ENCODE measurements at places on chromosomes 11 and 22.

DNA sequence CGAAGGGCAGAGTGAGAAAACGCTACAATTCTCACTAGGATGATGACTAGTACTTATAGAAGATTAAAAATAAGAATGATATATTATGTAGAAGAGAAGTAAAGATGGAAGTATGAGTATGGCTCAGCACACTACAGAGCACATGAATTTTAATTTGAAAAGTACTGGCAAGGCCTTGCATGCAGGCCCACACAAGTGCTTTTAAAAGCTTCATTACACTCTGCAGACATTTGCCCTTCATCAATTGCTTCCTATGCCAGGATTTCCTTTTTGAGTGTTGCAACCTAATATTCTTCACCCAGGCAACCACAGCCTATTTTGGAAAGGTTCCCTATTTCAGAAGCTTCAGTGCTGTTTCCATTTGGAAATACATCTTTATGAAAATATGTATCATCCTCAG is 81.1 kb downstream of the LARGE2 start:
- no peak for DNase-seq

DNA sequence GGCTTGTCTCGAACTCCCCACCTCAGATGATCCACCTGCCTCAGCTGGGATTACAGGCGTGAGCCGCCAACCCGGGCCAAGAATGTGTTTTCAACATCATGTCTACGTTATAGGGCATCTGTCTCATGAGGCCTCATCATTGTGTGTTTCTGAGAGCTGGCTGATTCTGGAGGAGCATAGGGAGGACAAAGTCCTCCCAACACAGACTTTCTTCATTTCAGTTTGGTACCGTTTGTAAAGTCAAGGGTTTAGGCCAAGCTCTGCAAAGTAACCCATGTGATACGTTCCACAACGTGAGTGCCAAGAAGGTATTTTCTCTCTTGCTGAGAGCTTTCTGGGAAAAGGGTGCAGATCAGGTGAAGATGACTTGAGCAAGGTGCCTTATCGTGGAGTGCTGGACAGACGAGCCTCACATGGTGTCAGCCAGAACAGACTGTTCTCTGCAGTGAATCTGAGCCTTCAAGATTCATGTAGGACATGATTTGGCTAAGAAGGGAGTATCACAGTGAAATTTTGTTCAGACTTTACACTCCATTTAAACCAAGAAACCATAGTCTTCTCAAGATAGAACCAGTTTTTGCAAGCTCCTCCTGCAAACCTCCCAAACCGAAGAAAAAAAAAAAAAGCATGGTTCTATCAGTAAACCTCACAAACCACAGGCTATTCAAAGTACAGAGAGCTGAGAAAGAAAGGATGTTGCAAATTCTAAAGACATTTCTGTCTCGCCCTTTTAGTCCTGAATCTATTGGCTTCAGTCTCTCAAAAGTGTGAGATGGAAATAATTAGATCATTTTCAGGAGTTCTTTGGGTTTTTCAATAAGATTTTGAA is 71.7 kb downstream of the DBX1 start:
- DNase-seq: no peak

DNA sequence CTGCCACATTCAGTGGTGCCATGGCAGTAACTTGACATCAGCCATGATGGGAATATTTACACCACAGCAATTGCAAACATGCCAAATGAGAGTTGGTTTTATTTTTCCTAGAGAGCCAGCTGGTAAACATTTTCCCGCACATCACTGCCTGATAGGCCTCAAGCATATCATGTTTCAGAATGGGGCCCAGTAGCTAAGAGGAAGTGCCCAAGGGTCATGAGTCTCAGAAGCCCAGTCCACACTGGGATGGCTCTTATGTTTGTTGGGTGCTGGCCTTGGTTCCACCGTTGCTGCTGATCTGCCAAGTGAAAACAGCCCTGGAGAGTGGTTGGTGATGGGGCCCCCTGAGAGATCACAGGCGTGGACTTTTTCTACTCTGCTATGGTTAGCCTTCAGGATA is 64.3 kb upstream of the NAV2 start:
- no peak for DNase-seq

- no peak for DNase-seq
Measured at GRCh38 chr22:50720301-50721256, 17.4 kb upstream of the ACR start.

GRCh38 chr22:37362621-37363020 is 64.7 kb downstream of the ELFN2 start:
- DNase-seq: peak; percentile 13

- peak; percentile 72 for DNase-seq
Measured at GRCh38 chr11:35391922-35392688, 27.3 kb downstream of the SLC1A2 start.

GRCh38 chr11:47204637-47204989 is 10.2 kb upstream of the DDB2 start:
- peak; percentile 46 for DNase-seq

GRCh38 chr11:110468121-110468520 is 38.4 kb downstream of the FDX1 start:
- DNase-seq: no peak

DNA sequence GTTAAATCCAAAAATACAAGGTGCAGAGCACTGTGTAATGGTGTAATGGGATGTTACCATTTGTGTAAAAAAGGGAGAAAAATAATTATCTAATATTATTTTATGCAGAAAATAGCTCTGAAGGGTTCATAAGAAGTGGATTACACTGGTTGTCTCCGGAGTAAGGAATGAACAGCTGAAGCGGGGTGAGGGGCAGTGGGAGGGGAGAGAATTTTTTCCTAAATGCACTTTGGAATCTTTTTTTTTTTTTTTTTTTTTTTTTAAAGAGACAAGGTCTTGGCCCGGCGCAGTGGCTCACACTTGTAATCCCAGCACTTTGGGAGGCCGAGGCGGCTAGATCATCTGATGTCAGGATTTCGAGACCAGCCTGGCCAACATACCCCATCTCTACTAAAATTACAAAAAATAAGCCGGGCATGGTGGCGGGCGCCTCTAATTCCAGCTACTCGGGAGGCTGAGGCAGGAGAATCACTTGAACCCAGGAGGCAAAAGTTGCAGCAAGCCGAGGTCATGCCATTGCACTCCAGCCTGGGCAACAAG is 6.8 kb upstream of the POLR3H start:
- no peak for DNase-seq
